ENCODE measurements at places on chromosomes 11 and 22. TPM values are rescaled to one million over a fixed set of nuclear protein-coding genes. Genes with fewer than 3 reads are reported as not detected.

- no peak for DNase-seq
Measured at GRCh38 chr11:66933531-66933930, 24.7 kb downstream of the PC start.

- DNase-seq: peak; percentile 46
Measured at GRCh38 chr11:112320668-112321067, 60.0 kb upstream of the PLET1 start.

The GAL3ST3 gene
- total RNA-seq: not detected

GRCh38 chr22:44119669-44120313 lies 60.9 kb upstream of the PARVG start:
- no peak for DNase-seq

GRCh38 chr11:60786811-60787567 lies 1.9 kb downstream of the MS4A10 start:
- peak; percentile 31 for DNase-seq

DNA sequence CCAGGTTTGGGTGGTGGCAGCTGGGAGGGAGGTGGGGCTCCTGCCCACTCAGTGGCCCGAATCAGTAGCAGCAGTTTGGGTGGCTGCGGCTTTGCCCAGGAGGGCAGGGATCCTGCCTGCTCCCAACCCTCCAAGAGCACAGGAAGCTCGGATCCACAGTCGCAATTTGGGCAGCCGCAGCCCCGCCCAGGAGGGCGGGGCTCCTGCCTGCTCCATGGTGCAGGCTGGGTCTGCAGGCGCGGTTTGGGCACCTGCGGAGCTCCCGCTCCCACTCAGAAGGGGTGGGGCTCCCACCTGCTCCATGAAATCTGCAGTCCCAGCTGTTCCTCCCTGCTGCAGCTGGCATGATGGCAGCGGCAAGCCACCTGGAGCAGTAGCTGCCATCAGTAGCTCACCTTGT lies 38.1 kb upstream of the CALCB start:
- DNase-seq: no peak

All from gastrocnemius medialis (tissue), 4 donors.